Right renal pelvis (tissue), 4 donors: ENCODE measurements at places on chromosomes 6 and 20.

GRCh38 chr6:31143148-31143547 is 4.3 kb upstream of the PSORS1C2 start:
- no peak for DNase-seq

DNA sequence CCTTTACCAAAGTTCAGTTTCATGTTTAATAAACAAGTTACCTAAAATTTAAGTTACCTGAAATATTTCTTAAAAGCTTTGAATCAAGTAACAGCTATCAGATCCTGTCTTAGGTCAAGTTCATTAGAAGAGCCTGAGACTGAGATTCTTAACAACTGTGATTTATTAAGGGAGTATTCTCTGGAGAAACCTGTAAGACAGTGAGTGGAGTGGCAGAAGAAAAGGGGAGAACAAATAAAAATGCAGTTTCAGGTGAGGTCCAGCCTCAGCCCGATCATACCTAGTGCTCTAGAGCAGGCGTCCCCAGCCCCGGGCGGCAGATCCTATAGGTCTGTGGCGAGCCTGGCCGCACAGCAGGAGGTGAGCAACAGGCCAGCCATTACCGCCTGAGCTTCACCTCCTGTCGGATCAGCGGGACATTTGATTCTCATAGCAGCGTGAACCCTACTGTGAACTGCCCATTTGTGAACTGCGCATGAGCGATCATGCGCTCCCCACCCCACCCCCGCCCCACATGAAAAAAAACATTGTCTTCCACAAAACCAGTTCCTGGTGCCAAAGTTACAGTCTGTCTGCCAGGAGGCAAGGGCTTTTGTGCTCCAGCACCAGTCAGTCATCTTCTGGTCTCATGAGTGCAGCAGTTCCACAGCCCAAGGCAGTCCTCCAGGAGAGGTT is 59.2 kb upstream of the ADGRB3 start:
- DNase-seq = peak; percentile 59

GRCh38 chr6:162468326-162468725 is 259.2 kb downstream of the PRKN start:
- no peak for DNase-seq

DNA sequence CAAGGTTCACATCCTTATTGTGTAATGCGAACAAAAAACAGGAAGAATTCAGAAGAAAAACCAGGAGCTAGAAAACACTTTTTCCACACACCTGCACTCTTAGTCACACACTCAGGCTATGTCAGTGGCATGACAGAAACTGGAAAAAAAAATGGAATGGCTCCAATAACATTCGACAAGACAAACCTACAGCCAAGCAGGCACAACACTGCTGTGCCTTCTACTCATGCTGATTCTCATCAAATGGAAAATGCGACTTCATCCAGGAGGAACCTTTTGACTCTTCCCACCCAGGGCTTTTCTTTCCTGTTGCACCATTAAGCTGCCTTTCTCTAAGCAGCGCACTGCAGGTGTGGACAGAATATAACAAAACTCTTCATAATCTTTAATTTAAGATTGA is 163.2 kb upstream of the BTBD3 start:
- DNase-seq = no peak

DNA sequence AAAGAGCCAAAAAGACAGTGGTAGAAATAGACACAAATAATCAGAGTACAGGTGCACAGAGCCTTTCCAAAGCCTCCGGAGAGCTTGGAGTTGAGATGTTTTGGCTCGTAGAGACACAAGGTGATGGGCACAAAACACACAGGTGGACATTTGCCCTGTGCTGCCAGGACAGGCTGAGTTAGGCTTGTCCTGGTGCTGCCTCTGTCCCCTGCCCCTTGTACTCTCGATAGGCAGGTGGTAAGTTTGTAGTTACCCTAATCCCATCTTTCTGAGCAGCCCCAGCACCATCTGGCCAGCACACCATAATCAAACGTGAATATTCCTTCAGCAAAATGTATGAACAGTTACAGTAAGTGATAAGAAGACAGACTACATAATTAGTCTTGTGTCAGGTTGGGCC is 95.5 kb downstream of the FOXC1 start:
- DNase-seq = no peak

DNA sequence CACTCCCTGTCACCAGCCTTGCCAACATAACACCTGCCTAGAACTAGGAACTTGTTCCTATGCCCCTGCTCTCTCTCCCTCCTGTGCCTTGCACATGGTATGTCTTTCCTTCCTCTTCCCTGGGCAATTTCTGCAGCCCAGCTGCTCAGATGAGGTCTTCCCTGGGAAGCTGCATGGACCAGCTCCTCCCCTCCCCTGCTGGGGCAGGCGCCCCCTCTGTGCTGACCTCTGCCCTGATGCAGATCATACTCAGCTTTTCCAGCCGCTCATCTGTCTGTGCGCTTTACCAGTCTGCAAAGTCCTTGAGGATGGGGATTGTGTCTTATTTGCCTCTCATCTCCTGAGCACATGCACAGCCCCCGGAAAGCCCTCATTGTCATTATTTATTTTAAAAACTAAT is 161.8 kb downstream of the SCML4 start:
- DNase-seq = no peak

DNA sequence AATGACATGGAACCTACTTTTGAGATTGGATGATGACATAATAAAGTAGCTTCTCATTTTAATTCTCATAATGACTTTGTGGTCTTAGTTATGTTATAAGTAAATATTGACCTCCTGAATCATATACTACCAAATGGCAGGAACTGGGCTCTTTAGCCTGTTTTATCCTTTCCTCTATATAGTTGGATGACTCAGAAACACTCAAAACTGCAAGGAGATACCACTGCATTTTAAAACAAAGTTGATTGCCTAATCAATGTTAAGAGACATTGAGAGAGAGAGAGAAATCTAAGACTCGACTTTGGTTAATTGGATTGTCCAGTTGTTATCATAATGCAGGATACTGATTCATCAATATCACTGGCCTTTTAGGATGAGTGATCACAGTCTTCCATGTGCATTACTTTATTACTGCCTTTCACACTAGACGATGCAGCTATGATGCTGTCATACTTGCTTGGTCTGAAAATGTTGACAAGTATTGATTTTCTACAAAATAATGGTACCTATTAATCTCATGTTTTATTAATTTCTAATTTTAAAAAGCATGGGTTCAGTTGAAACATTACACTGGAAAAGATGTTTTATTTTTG is 320.0 kb downstream of the NKAIN2 start:
- DNase-seq = no peak

GRCh38 chr6:11814106-11814505 is 35.5 kb upstream of the ADTRP start:
- DNase-seq = no peak

DNA sequence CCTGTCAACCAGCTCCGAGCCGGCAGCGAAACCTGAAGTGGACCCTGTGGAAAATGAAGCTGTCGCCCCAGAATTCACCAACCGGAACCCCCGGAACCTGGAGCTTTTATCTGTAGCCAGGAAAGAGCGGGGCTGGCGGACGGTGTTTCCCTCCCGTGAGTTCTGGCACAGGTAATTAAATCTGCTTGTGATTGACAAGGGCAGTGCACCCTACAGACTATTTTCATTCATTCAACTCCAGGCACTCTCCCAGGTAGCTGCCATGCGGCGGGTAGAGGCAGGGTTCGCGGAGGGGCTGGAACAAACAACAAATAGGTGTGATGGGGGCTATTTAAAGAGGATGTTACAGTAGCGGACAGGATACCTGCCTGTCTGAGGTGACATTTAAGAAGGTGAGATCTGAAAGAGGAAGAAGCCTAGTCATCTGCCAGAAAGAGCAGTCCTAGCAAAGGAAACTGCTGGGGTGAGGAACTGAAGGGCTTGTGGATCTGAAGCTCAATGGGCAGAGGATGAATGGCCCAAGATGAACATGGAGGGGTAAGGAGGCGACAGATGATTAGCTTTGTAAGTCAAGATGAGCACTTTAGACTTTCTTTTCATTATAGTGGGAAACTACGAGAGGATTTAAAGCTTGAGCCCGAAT is 810 bp downstream of the MRPL18 start:
- DNase-seq = no peak

GRCh38 chr6:137241481-137242038 is 22.4 kb upstream of the IFNGR1 start:
- DNase-seq = no peak

DNA sequence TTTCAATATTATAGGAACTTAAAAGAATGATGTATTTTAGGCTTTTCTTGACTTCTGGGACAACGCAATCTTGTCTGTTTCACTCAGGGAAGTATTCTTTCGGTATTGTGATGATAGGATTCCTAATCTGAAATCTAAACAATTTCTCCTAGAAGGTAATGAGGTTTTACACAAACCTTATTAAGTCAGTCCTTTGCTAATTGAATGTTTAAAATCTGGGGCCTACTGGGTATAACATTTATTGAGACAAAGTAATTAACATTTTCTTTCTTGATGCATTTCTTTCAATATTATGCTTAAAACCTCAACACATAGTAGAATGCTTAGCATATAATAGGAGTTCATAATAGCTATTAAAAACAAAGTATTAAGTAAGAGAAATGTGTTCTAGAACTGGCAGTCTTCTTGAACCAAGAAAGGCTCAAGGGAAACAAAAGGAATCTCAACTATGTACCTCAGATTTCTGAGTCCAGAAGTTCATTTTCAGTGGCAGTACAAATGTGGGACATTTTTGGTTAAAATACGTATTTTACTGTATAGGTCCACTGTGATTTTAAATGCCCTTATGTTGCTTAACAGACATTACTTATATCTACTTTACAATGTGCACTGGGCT is 121.4 kb upstream of the BMP2 start:
- no peak for DNase-seq

DNA sequence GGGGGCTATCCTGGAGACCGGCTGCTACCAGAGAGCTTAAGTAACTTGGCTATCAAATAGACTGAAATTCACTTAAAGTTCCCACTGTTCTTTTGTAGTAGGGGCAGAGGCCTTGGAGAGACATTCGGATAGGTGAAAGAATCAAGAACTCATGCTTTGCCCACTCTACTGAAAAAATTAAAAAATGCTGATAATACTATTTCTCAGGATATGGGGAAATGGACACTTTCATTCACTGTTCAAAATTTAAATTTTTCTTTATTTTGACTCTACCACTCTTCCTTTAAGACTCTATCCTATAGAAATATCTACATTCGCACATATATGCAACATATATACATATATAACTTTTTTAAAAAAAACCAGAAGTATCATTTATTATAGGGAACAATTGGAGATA is 117.8 kb upstream of the CHD6 start:
- no peak for DNase-seq

GRCh38 chr6:26305641-26305969 is 59.4 kb upstream of the BTN3A2 start:
- DNase-seq = no peak

GRCh38 chr6:109824105-109824504 is 133.0 kb downstream of the FIG4 start:
- no peak for DNase-seq

DNA sequence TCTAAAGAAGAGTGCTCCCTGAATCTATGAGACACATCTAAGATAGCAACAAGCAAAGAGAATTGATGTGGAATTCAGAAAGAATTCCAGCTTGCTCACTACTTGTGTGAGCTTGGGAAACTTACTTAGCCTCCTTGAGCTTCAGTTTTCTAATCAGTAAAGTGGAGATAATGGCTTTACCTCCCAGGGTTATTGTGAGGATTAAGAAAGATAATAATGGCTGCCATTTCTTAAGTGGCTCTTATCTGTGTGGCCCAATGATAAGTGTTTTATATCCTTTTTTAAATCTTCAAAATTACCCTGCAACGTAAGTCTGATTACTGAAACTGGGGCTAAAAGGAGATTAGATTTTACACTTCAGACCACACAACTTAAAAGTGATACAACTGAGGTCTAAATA is 418.5 kb downstream of the LMBRD1 start:
- DNase-seq = no peak

DNA sequence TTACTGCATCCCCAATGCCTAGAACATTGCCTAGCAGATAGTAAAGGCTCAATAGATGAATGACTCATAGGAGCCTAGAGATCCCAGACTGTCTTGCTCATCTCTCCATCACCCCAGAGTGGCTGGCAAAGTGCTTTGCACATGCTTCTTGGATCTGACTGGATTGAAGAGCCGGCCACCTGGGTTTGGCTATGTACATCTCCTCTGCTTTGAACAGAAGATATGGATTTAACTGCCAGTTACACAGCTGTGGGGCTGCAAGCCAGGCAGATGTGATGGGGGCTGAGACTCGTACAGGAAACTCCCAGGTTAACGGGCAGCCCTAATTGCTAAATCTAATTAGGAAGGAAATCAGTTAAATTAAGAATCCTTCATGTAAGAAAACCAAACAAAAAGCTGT is 28.6 kb downstream of the MYLIP start:
- DNase-seq = no peak

GRCh38 chr6:148392671-148393070 is 50.0 kb downstream of the SASH1 start:
- DNase-seq = no peak

DNA sequence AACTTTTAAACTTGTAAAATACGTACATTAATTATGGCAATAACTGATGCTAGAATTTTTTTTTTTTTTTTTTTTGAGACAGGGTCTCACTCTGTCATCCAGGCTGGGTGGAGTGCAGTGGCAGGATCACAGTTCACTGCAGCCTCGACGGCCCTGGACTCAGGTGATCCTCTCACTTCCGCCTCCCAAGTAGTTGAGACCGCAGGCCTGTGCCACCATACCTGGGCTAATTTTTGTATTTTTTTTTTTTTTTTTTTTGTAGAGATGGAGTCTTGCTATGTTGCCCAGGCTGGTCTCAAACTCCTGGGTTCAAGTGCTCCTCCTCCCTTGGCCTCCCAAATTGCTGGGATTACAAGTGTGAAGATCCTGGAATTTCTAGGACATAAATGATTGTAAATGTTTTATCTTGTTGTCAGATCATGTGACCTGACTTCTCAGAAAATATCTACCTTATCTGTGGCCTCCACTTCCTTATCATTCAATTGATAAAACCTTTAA is 2.2 kb upstream of the CD2AP start:
- no peak for DNase-seq

DNA sequence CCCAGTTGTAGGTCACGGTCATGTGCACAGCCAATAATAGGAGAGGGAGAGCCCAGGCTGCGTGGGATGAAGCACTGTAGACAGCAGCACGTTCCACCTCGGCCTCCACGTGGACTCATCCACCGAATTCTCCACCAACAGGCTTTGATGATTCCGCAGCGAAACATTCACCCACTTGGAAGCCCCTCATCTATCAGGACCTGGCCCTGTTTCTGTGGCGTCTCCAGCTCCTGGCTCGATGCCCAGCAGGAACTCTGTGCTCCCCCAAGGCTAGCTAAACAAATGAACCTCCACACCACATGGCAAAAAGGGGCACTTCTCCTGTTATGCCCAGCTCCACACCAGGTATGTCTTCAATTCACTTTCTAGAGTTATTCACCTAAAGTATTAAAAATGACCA is 237.9 kb upstream of the PDE10A start:
- DNase-seq = no peak

GRCh38 chr6:130560231-130560630 is 194.4 kb downstream of the TMEM200A start:
- DNase-seq = no peak
